ENCODE measurements at places on chromosomes 16 and 17. TPM values are rescaled to one million over a fixed set of nuclear protein-coding genes. Genes with fewer than 3 reads are reported as not detected.
A peak's percentile ranks its signal among the peaks of the same experiment; 100 is the strongest.

TLCD1 gene
- 12.8 TPM for total RNA-seq

ATP6V0C gene
- total RNA-seq, result 230 TPM

KCNH4 gene
- total RNA-seq, result 0.06 TPM

OTOP2 gene
- 70.3 TPM for total RNA-seq

ADAP2 gene
- total RNA-seq, result 6.2 TPM

SCARF1 gene
- 10.1 TPM for total RNA-seq

ARL5C gene
- not detected for total RNA-seq

DOK4 gene
- total RNA-seq, result 145 TPM

TBC1D26 gene
- total RNA-seq, result not detected

CALB2 gene
- 4.4 TPM for total RNA-seq

DRC7 gene
- total RNA-seq, result not detected

TNFRSF13B gene
- 1.4 TPM for total RNA-seq

WSB1 gene
- total RNA-seq, result 91.9 TPM

NAGLU gene
- 45.9 TPM for total RNA-seq

TMEM204 gene
- total RNA-seq, result 2.6 TPM

TBC1D3L gene
- total RNA-seq, result 13.7 TPM

- no peak for DNase-seq
Observed at GRCh38 chr17:48579760-48580554, 1.8 kb upstream of the HOXB4 start.

GRCh38 chr16:54932737-54933254 is 2.1 kb downstream of the IRX5 start:
- no peak for DNase-seq

- DNase-seq, result peak; percentile 78
Observed at GRCh38 chr17:40070709-40071312, 8.0 kb downstream of the THRA start.

DNA sequence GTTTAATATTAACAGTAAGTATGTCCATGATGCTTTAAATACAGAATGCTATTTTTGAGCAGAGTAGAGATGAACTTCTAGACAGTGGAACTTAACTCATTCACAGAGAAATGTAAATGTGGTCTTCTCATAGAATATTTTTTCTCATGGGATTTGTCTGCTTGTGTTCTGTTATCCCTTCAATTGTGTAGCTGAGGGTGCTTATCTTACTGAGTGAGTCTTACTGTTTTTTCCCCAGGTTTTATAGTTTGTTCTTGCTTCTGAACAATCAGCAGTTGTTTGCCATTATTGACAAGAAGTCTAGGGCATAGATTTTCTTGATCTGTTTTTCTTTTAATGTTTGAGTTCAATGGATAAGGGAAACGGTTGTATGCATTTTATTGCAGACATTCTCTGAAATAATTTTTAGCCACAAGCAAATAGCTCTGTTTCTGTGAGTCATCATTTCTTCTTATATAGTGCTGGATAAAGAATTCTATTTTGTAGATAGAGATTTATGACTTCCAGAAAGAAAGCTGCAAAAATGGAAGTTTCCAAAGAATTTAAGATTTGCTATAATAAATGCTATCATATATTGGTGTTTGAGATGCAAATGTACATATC is 60.5 kb downstream of the NF1 start:
- no peak for DNase-seq

DNA sequence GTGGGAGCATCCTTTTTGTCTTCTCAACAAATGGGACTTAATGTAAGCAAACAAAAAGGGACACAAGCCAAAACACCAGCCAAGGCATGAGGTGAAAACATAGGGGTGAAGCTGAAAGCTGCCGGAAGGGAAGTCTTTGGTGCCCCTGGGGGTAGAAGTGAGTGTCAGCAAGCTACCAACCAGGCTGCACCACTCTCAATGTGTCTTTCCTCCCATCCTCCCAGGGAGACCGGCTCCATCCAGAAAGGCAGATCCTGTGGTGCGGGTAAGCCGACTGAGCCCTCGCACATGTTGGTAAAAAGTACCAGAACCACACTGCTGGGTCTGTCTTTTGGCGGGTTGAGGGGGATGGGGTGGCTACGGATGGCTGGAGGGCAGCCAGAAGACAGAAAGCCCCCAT is 52.0 kb upstream of the SREBF1 start:
- DNase-seq, result no peak

- DNase-seq, result no peak
Observed at GRCh38 chr16:8915722-8916301, 33.7 kb downstream of the LITAFD start.

GRCh38 chr17:78027121-78027520 is 68.6 kb downstream of the TNRC6C start:
- no peak for DNase-seq

GRCh38 chr16:72927199-72928089 is 120.5 kb downstream of the ZFHX3 start:
- no peak for DNase-seq

DNA sequence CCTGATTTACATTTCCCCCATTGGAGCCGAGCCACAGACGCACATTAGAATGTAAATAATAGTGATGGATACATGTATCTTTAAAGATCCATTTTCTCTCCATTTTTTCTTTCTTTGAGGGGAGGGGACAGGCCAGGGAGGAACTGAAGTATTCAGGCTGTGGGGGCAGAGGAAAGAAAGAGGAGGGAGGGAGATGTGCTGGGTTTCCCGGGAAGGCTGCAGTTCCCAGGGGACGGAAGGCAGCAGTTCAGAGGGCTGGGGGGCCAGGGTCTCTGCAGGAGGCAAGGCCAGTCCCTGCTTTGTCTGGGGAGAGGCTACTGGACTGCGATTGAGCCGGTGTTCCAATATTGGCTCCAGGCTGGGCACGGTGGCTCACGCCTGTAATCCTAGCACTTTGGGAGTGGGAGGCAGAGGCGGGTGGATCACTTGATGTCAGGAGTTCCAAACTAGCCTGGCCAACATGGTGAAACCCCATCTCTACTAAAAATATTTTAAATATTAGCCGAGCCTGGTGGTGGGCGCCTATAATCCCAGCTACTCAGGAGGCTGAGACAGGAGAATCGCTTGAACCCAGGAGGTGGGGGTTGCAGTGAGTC is 94.2 kb upstream of the LHX1 start:
- no peak for DNase-seq

- DNase-seq, result no peak
Observed at GRCh38 chr17:49984776-49985175, 10.2 kb downstream of the DLX3 start.

- DNase-seq, result peak; percentile 50
Observed at GRCh38 chr16:4273858-4274311, 1.1 kb upstream of the TFAP4 start.

DNA sequence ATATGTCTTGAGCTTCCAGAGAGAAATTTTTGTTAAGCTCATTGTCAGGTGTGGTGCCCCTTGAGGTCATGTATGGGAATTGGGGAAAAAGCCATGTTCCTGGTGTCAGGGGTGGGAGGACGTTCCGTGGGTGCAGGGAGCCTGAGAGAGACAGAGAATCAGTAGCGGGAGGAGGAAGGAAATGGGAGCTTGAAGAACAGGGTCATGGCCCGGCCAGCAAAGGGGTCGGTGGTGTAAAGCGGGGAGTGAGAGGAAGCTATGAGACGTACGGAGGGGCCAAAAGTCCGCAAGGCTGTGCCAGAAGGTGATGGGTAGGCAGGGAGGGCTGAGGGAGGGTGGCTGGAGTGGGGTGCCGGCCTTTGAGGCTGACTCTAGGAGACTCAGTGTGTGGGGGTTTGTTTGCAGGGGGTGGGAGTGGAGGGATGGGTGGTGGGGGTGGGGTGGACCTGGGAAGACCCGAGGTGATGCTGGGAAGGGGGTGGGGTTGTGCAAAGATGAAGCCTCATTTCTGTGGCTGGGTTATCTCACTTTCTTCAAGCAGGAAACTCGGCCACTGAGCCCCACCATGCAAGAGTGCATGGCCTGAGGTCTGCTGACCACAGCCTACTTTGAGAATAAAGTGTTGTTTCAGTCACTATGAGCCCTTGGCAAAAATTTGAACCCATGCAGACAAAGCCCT is 63.6 kb downstream of the PLCG2 start:
- DNase-seq, result no peak

- DNase-seq, result no peak
Observed at GRCh38 chr17:6072157-6072556, 2.0 kb downstream of the WSCD1 start.

DNA sequence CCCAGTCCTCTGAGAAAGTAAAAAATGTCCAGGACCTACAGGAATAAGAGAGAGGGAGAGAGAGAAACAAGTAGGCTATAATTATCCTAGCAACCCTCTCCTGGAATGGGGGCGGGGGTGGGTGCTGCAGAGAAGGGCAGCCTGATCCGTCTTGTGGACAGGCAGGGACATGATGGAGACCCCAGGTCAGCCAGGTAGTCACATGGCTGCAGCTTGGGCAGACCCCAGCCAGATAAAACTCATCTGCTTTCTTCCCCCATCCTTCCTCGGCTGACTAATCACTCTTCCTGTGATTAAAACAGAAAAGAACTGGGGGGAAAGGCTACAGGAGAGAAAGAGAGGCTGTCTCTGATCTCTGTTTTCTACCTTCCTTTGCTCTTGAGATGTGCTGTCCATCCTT is 32.6 kb downstream of the COPZ2 start:
- DNase-seq, result no peak

DNA sequence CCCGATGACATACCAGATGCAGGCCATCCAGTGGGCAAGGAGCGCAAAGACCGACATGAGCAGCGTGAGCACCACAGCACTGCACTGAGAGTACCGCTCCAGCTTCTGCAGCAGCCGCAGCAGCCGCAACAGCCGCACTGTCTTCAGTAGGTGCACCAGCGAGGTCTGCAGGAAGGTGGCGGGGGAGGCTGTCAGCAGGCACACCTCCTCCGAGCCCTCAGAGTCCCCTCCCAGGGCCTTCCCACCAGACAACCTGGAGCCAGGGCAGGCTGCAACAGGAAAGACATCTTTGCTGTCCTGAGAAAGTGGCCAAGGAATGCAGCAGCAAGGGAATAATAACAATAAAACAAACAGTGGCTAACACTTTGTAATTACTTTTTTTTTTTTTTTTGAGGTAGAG is 9.1 kb downstream of the KCNH4 start:
- DNase-seq, result no peak

DNA sequence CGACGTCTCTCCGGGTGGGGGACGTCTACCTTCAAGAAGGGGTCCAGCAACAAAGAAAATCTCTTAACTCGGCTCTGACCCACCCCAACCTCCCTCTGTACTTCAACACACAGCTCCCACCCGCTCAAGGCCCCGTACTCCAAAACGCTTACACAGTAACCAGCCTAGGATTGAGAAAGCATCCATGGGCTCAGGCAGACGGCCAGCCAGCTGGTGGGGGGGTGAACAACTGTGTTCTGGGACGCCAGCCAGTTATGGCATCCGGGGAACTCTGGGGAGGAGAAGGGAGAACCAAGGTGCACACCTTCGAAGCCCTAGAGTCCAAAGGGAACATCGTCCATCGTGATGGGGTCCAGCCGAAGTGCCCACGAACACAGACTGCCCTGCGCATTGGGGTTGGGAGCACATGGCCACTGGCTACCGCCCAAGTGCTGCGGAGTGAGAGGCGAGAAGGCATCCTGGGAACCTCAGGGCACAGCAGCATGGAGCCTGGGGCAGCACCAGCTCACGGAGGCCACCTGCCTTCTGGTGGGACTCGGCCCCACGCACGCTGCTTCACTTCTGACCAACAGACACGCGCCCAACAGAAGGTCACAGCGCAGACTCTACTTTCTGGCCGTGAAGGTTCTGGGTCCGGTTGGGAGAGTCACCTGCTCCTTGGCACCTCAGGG is 14.3 kb downstream of the SLC16A3 start:
- DNase-seq, result peak; percentile 66

DNA sequence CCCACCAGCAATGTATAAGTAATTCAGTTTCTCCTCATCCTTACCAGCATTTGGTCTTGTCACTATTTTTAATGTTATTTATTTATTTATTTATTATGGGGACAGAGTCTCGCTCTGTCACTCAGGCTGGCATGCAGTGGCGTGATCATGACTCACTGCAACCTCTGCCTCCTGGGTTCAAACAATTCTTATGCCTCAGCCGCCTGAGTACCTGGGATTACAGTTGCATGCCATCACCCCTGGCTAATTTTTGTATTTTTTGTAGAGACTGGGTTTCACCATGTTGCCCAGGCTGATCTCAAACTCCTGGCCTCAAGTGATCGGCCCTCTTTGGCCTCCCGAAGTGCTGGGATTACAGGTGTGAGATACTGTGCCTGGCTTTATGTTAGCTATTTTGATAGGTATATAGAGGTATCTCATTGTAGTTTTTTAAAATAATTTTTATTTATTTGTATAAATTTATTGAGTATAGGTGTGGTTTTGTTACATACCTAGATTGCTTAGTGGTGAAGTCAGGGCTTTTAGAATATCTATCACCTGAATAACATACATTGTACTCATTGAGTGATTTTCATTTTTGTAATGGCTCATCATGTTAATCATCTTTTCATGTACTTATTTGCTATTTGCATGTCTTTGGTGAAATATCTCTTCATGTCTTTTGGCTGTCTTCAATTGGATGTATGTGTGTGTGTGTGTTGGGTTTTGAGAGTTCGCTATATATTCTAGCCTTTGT is 53.3 kb downstream of the TANC2 start:
- DNase-seq, result no peak

GRCh38 chr16:76059701-76060100 is 217.5 kb upstream of the CNTNAP4 start:
- DNase-seq, result no peak

- no peak for DNase-seq
Observed at GRCh38 chr17:28705074-28705659, 6.5 kb downstream of the PROCA1 start.

GRCh38 chr16:70615945-70616344 is 30.4 kb upstream of the IL34 start:
- no peak for DNase-seq

GRCh38 chr17:81333616-81334368 is 38.7 kb upstream of the SLC38A10 start:
- no peak for DNase-seq

GRCh38 chr16:55203570-55203969 is 120.4 kb upstream of the IRX6 start:
- DNase-seq, result no peak

- no peak for DNase-seq
Observed at GRCh38 chr16:84843149-84844048, 23.6 kb downstream of the CRISPLD2 start.

DNA sequence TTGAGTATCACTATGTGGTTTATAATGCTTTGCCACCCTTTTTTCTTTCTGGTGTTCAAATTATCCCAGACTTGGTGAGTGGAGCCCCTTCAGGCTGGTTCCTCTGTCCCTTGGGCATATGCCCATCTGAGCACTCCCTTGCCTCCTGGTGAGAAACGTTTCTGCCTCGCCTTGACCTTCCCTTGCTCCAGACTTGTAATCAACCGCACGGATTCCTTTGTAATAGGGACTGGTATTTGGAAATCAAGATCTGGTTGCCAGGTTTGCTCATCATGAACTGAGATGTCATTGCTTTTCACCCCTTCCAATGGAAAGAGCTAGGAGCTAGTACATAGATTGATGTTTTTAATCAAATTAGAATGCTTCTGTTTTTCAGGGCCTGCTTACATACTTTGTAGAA is 43.7 kb downstream of the SEC14L1 start:
- DNase-seq, result no peak

- DNase-seq, result no peak
Observed at GRCh38 chr17:2239882-2240430, 63.6 kb downstream of the SMG6 start.

DNA sequence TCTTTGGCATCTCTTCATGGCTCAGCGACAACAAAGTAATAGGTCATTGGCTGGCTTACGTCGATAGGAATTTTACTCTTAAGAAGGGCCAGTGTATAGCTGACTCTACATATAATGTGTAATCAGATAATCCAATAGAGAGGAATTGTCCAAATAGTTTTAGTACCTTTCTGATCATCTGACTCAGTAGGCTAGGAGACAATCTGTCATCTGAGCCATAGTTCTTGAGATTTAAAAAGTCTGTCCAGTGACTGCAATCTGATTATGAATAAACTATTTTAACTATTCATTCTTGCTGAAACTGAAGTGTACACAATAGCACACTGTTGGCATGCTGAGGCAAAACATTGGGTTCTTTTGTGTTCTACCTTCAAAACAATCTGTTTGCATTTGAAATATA is 21.4 kb upstream of the NOL11 start:
- no peak for DNase-seq
